ENCODE measurements at places on chromosomes 4 and X.

DNA sequence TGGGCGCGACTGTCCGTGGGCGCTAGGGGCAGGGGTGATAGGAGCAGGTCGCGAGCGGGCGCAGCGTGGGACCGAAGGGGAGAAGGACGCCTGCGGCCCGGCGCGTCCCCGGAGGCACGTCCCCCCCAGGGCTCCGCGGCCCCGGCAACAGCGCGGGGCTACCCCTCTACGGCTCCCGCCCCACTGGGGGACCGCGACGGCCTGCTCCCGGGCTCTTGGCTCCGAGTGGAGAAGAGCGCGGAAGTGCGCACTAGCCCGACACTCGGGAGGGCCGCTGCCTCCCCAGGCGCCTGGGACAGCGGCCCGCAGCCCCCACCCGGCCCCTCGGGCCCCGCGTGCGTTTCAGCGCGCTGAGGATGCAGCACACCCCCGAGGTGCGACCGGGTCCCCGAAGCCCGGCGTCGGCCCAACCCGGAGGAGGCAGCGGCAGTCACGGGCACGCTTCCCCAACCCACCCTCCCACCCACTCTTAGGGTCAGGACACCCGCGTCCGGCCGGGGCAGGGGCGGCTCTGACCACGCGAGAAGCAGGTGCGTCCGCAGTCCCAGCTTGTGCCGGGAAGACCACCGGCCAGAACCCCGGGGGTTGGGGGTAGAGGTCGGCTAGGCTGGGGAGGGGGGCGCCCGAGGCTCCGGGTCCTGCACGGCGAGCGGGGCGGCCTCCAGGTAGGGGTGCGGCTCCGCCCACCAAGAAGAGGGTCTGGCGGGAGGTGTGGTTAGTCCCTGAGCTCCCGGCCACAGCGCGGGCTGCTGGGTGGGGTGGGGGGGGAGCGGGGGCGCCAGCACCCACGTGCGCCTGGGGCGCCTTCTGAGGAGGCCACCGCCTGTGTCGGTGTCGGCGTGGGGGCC, 18.5 kb upstream of the NAT8L start:
- DNase-seq = no peak

GRCh38 chr4:80162418-80162817, 34.9 kb upstream of the PRDM8 start:
- DNase-seq = no peak

DNA sequence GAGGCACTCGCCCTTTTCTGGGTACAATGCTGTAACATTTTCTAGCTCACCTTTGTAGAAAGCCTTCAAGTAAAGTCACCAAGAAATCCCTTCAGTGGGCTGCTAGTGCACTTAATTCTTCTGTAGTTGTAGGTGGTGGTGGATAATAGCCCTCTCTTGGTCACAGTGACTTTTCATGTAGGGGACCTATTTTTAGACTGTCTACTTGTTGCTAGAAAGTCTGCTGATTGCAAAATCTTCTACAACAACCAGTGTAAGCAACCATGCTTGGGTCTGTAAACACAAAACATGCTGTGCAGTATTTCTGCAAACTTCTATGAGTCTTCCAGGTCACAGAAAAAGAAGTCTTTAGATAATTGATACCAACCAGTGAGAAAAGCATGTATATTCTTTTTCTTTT, 55.6 kb downstream of the PBDC1 start:
- DNase-seq = no peak

- DNase-seq = peak; percentile 1
Observed at GRCh38 chrX:107272431-107272921, 66.1 kb downstream of the DNAAF6 start.

DNA sequence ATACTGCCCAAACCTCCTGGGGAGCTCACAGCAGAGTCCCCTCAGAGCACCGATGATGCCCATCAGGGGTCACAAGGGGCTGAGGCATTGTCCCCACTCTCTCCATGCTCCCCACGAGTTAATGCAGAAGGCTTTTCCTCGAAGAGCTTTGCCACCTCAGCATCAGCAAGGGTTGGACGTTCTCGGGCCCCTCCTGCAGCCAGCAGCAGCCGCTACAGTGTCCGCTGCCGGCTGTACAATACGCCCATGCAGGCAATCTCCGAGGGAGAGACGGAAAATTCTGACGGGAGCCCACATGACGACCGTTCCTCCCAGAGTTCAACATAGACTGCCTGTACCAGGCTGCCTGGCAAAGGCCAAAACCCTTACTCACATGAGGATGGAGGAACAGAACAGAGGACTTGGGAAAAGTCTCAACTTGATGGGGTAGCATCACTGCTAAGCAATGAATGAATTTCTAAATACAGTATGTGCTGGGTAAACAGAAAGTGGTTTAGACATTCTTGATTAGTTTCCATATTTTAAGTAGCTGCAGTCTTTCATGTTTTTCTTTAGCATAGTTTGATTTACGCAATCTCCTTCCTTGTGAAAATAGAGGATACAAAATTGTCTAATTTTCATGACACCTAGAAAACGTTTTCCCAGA, 5.0 kb upstream of the SCML1 start:
- no peak for DNase-seq

GRCh38 chr4:10066670-10067651, 45.7 kb upstream of the SLC2A9 start:
- no peak for DNase-seq

- no peak for DNase-seq
Observed at GRCh38 chrX:44828008-44828605, 15.7 kb upstream of the DUSP21 start.

- no peak for DNase-seq
Observed at GRCh38 chr4:87461281-87461700, 38.9 kb downstream of the NUDT9 start.

DNA sequence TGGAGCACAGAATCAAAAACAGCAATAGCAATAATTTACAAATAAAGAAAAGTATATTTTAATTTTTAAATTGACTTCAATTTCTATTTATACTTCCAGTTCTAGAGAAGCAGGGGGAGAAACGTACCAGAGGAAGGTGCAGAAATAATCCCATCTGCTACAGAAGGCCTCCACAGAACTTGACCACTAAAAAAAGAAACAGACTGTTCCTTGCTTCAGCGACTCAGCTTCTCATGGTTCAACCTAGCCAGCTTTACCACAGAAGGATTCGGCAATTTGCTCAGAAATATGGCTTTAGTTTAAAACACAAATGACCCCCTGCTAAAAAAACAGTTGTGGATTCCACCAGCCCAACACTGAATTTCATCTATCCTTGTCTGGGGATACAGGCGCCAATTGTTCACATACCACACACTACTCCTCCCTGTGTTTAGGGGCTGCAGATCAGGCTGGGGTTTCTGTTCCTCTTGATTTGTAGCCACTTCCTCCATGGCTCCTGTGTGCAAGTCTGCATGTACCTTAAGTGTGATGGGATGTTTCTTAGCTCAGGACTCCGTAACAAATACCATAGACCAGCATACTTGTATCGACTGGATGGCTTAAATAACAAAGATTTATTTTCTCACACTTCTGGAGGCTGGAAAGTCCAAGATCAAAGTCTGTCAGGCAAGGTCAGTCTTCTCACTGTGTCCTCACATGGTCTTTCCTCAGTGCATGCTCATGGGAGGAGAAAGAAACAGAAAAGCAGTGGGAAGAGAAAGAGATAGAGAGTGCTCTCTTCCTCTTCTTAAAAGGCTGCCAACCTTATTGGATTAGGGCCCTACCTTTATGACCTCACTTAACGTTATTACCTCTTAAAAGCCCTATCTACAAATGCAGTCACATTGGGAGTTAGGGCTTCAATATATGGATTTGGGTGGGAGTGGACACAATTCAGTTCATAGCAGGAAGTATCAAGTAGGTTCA, 79.1 kb downstream of the AMOT start:
- DNase-seq = no peak

GRCh38 chr4:96162636-96163035, 322.7 kb downstream of the PDHA2 start:
- DNase-seq = no peak

- no peak for DNase-seq
Observed at GRCh38 chr4:30671926-30672448, 48.2 kb upstream of the PCDH7 start.

- no peak for DNase-seq
Observed at GRCh38 chr4:84877051-84877833, 89.2 kb downstream of the WDFY3 start.

- no peak for DNase-seq
Observed at GRCh38 chrX:136623396-136623795, 24.6 kb upstream of the CD40LG start.

DNA sequence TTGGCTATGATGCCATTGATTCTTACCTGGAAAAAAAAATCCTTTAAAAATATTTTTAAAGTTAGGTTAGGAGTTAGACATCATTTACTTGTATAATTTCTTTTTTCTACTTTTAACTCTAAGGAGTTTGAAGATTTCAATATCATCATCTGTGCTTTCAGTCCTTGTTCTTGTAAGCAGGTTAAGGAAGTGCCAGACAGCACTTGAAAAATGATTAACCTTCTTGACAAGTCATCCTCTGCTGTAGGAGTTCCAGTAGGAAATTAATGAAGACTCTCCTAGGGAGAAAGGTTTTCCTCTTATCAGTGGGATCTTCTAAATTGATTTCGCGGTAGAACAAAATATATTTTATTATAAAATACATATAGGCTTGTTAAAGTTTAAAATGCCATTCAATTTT, 29.1 kb upstream of the ANAPC4 start:
- DNase-seq = no peak

DNA sequence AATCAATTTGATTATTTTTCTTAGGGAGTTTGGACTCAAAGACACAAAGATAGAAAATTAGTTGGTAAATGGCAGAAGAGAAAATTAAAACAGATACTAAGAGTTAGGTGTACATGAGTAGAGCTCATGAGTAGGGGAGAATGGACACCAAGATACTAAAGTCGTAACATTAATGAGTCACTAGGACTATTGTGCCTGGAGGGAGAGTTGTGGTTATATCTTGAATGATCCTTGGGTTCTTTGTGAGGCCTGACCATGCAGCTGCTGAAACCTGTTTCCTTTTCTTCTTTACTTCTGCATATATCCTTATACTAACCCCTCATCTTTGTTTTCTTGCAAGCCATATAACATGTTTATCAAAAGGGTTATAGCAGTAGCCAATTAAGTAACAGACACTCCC, 532.8 kb downstream of the RPA4 start:
- no peak for DNase-seq

GRCh38 chrX:41110801-41111625, 25.8 kb downstream of the USP9X start:
- no peak for DNase-seq

DNA sequence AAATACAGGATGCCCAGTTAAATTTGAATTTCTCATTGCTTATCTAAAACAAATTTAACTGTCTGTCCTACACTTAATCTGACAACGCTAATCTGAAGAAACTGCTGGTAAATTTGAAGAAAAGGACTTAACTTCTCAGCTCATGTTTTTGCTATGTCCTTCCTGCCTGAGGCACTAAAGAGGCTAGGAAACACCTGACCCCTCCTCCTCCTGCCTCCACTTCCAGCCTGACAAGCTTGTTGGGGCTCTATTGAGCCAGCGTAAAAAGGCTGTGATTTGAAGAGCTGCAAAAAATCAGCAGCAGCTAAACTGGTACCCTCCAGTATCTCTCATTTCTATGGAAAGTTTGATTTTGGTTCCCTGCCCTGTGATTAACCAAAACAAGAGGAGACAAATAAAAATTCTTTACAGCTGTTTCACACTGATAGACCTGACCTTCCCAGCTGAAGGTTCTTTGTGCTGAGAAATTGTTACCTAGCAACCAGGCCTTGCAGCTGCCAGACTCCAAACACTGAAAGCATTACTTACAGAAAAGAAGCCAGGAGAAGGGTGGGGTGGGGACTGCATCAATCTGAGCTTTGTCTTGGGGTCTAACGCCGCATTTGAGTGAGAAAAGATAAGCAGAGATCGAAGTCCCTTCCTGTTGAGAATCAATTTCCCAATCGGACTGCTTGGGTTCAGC, 35.0 kb downstream of the DCX start:
- DNase-seq = no peak

- DNase-seq = no peak
Observed at GRCh38 chr4:86497131-86497530, 97.0 kb upstream of the PTPN13 start.

DNA sequence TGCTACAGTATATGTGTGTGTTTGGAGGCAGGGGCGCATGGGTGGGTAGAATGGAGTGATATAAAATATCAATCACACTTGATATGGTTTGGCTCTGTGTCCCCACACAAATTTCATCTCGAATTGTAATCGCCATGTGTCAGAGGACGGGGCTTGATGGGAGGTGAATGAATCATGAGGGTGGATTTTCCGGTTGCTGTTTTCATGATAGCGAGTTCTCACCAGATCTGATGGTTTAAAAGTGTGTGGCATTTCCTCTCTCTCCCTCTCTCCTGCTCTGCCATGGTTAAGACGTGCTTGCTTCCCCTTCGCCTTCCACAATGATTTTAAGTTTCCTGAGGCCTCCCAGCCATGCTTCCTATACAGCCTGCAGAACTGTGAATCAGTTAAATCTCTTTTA, 14.8 kb downstream of the SOWAHB start:
- no peak for DNase-seq

DNA sequence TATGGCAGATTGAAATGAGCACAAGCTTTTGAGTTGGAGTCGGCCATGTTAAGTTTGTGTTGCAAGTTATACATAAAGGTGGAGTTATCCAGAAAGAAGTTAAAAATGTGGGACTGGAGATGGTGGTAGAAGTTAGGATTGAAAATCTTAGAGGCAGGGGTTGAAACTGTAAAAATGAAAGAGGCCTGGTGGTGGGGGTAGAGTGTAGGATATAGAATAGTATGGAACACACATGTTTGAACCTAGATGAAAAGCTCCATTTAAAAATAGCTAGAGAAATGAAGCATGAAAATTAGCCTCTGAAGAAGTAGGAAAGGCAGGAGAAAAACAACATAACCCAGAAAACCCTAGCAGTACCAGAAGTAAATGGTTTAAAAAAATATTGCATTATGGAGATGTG, 131.8 kb upstream of the ENPEP start:
- no peak for DNase-seq

GRCh38 chr4:134408897-134409296, 207.3 kb upstream of the PABPC4L start:
- DNase-seq = no peak

- no peak for DNase-seq
Observed at GRCh38 chr4:44351069-44351468, 97.5 kb downstream of the KCTD8 start.
